ENCODE measurements at places on chromosomes 6 and 20.

GRCh38 chr6:21886542-21887151 lies 293.1 kb downstream of the SOX4 start:
- no peak for DNase-seq

DNA sequence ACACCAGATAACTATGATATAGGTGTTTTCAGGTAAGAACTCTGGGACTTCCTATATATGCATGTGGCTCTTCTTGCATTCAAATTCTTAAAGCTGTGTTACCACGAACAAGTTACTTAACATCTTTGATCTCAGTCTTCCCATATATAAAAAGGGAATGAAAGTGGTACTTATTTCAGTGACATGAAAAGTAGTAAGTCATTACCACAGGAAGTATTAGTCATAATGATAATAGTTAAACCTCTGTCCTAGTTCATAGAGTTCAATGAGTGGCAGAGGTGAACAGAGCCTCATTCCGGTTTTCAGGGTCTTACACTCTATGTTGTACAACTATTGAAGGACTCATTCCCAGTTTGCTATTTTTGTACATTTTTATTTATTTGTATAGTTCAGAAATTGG lies 237.0 kb downstream of the NKAIN2 start:
- DNase-seq: no peak

GRCh38 chr20:39904476-39905112 lies 784.4 kb downstream of the MAFB start:
- DNase-seq: no peak

DNA sequence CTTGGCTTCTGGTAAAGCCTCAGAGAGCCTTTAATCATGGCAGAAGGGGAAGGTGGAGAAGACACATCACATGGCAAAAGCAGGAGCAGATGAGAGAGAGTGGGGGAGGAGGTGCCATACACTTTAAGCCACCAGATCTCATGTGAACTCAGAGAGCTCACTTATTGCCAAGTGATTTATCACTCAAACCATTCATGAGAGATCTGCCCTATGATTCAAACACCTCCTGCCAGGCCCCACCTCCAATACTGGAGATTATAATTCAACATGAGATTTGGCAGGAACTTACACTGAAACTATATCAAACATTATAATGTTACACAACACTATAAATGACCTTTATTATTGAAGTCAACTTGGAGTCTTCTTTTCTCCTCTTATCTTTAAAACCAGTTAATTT lies 47.9 kb downstream of the FKBP1C start:
- DNase-seq: no peak

DNA sequence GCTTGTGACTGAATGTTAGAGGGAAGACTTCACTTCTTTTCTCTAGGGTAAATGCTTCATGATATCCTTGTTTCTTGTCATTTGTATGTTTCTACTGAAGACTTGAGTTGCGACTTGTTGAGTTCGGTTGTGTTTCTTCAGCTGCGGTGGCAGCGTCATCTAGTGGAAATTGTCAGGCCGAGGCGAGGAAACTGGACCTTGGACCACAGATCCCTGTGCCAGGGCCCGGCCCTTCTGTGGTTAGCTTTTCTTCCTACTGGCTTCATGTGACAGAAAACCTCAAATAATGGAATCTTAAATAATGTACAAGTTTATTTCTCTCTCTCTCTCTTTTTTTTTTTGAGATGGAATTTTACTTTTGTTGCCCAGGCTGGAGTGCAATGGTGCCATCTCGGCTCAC lies 12.4 kb downstream of the MTHFD1L start:
- DNase-seq: no peak
